Cerebellar cortex (tissue), 1 donor: ENCODE measurements at places on chromosomes 7 and 10.

GRCh38 chr7:141442781-141443180, 108.4 kb upstream of the AGK start:
- DNase-seq, result no peak

DNA sequence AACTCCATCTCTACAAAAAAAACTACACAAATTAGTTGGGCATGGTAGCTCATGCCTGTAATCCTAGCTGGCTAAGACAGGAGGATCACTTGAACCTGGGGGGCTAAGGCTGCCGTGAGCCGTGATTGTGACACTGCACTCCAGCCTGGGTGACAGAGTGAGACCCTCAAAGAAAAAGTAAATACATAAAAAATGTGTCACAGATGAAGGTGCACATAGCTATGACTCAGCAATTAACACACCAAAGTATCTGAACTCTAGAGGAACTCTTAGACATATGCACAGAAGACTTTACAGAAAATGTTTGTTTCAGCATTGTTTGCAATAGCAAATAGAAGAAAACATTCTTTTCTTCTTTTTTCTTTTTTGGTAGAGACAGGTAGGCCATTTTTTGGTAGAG, 8.3 kb downstream of the C10orf62 start:
- no peak for DNase-seq

- peak; percentile 22 for DNase-seq
Observed at GRCh38 chr7:16644636-16645592, 640 bp downstream of the ANKMY2 start.

DNA sequence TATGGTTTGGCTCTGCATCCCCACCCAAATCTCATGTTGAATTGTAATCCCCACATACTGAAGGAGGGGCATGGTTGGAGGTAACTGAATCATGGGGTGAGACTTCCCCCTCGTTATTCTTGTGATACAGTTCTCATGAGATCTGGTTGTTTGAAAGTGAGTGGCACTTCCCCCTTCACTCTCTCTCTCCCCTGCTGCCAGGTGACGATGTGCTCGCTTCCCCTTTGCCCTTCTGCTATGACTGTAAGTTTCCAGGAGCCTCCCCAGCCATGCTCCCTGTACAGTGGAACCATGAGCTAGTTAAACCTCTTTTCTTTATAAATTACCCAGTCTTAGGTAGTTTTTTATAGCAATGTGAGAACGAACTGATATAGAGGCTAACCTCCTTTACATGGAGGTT, 16.6 kb downstream of the PLPP4 start:
- no peak for DNase-seq

- no peak for DNase-seq
Observed at GRCh38 chr7:21142081-21142480, 285.8 kb upstream of the SP4 start.
